Dermis blood vessel endothelial cell (primary cell): ENCODE measurements at places on chromosomes 3 and 15. TPM values are rescaled to one million over a fixed set of nuclear protein-coding genes. Genes with fewer than 3 reads are reported as not detected.

The LRRIQ4 gene
- total RNA-seq: not detected in 2 replicates

The CPNE9 gene
- not detected in 2 replicates for total RNA-seq

The MYEF2 gene
- 8.4 and 16.7 TPM in 2 replicates for total RNA-seq

The NOX5 gene
- under 0.01 TPM in 1 of 2 replicates, not detected in the other for total RNA-seq

The SCAANT1 gene
- total RNA-seq: not detected in 2 replicates

The KNL1 gene
- total RNA-seq: 7.5 and 37.5 TPM in 2 replicates

The MORC1 gene
- total RNA-seq: not detected in 2 replicates

The GOLGA8H gene
- total RNA-seq: 1.0 and 1.2 TPM in 2 replicates

The HTR3E gene
- total RNA-seq: not detected in 2 replicates

The CFAP100 gene
- not detected in 2 replicates for total RNA-seq

The CYP11A1 gene
- total RNA-seq: not detected in 2 replicates

The P3H2 gene
- total RNA-seq: 13.1 and 18.5 TPM in 2 replicates

The PRR20G gene
- total RNA-seq: not detected in 2 replicates

The RTP3 gene
- total RNA-seq: not detected in 2 replicates

The NMNAT3 gene
- total RNA-seq: 1.1 and 1.5 TPM in 2 replicates

The ITIH1 gene
- total RNA-seq: not detected in 2 replicates

The LRRC31 gene
- total RNA-seq: not detected in 2 replicates

The ARPC4 gene
- total RNA-seq: 210 and 309 TPM in 2 replicates

The NAA50 gene
- 200 and 201 TPM in 2 replicates for total RNA-seq

The ASB14 gene
- not detected in 2 replicates for total RNA-seq

The TEX55 gene
- total RNA-seq: not detected in 2 replicates

The PCSK6 gene
- total RNA-seq: 24.0 and 24.8 TPM in 2 replicates

The PIGX gene
- total RNA-seq: 34.4 and 44.0 TPM in 2 replicates

The GPR15 gene
- not detected in 2 replicates for total RNA-seq

The HIGD2B gene
- total RNA-seq: not detected in 2 replicates

The MOBP gene
- total RNA-seq: 0.19 TPM in 1 of 2 replicates, not detected in the other

The QTRT2 gene
- total RNA-seq: 33.2 and 38.5 TPM in 2 replicates

The NDN gene
- total RNA-seq: 11.9 and 40.3 TPM in 2 replicates

The ADAMTS17 gene
- 0.17 and 0.33 TPM in 2 replicates for total RNA-seq

The GOLGA6L7 gene
- not detected in 2 replicates for total RNA-seq

The FAM107A gene
- 2.9 and 9.3 TPM in 2 replicates for total RNA-seq

The ARHGEF26 gene
- total RNA-seq: 0.33 and 0.51 TPM in 2 replicates

The ZNF80 gene
- not detected in 2 replicates for total RNA-seq

The WDR73 gene
- total RNA-seq: 22.1 and 26.4 TPM in 2 replicates

The TERC gene
- 36.1 and 446 TPM in 2 replicates for total RNA-seq

The KBTBD12 gene
- under 0.01 TPM in 1 of 2 replicates, not detected in the other for total RNA-seq

The GPR156 gene
- total RNA-seq: 0.09 TPM in 1 of 2 replicates, not detected in the other

The PFN2 gene
- total RNA-seq: 16.8 and 39.8 TPM in 2 replicates

The RBPMS2 gene
- 0.14 TPM in 1 of 2 replicates, not detected in the other for total RNA-seq

The FEZF2 gene
- not detected in 2 replicates for total RNA-seq
